GM18507 (cell line): ENCODE measurements at places on chromosomes 1 and 21.
A peak's percentile ranks its signal among the peaks of the same experiment; 100 is the strongest.

DNA sequence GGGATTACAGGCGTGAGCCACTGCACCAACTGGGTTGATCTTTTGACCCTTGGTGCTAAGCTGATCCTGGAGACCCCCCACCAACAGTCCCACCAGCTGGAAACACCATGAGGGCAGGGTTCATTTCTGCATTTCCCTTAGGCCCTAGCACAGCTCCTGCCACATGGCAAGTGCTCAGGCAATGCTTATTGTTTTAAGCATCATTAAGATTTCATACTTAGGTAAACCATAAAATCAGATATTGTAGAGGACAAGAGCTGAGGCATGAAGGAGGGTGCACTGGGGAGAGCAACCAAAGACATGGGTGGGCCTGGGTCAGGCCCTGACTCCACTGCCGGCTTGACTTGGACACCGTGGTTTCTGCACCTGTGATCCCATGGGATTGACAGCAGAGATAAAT lies 17.7 kb downstream of the CHIT1 start:
- DNase-seq = no peak

GRCh38 chr1:20126041-20126805 lies 6.9 kb upstream of the PLA2G2D start:
- peak; percentile 28 for DNase-seq

- DNase-seq = no peak
Observed at GRCh38 chr1:72524021-72524420, 241.7 kb upstream of the NEGR1 start.

DNA sequence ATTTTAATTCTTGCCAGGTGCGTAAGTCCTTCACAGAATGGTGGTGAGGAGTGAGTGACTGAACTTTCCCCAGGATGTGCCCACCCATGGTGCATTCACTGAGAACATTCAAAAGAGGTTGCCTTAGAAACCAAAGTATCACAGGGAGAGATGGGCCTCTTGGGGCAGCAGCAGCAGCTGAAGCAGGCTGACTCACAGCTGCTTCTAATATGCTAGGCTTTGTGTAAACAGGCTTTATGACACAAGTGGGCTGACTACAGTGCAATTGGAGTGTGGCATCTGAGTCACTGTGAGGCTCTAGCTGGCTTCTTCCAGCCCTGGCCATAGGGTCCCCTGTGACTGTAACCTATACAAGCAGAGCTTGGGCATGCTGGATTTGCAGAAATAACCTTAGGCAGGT lies 12.6 kb downstream of the PIGP start:
- no peak for DNase-seq

- no peak for DNase-seq
Observed at GRCh38 chr1:89022167-89022959, at the start of gene GBP3. TSS of gene GBP3 (minus strand) at chr1:89022866. CDS start at chr1:89020721, 2,145 bp downstream.

- no peak for DNase-seq
Observed at GRCh38 chr1:36208978-36209703, 15.1 kb upstream of the THRAP3 start.

DNA sequence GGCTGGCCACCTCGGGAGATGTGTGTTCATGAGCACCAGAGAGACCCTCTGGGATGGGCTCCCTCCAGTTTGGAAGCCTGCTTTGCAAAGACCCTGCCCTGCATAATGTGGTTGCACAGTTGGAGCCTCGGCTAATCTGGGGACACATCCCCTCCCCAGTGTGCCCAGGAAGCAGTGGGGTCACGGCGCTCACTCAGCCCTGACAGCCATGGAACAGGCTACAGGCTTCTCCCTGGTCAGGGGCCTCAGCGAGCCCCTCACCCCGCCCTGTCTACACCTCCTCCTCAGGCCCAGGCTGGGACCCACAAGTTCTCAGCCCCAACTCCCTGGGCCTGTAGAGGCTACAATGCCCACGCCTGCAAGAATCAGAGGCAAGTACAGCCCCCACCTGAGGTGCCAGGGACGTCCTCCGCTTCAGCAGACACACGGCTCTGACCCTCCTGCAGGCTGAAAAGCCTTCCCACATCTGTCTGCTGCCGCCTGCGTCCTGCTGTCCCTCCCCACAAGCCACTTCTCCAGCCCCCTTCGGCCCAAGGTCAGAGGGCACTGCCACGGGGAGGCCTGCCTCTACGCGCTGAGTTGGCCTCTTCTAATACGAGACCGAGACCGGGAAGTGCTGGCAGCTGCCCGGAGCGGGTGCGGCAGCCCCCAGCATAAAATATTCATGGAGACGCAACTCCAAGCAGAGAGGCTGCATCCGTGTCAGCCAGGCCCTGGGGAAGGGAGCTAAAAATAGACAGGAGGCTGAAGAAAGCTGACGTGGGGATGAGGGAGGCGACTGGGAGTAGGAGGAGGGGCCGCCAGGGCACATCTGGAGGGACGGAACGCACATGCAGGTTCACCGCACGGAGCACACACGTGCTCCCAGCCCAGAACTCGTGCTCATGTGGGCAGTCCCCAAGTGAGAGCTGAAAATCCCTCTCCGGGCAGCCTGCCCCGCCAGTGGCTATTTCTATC lies 15.2 kb upstream of the GPR153 start:
- DNase-seq = no peak

DNA sequence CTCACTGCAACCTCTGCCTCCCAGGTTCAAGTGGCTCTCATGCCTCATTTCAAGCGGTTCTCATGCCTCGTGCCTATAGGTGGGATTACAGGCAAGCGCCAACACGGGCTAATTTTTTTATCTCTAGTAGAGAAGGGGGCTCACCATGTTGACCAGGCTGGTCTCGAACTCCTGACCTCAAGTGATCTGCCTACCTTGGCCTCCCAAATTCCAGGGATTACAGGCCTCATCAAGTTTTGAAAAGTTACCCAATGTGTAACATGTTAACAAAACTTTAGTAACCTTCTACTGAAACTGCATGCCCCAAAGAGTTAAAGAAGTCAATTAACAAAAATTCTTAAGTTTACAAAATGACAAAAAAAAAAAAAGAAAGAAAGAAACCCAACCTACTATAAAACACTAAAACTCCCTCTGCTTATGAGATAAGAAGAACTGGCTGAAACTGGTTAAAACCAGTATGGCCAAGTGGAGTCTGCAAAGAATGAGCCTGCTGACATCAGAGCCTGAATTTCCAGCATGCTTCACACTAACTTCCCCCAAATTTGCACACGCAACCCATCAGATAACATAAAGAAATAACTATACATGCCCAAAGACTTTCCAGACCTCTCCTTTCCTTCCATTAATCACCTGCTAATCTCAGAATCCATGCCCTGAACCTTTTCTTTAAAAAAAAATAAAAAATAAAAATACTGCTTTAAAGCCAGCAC lies 25.5 kb upstream of the PSMG1 start:
- no peak for DNase-seq

GRCh38 chr1:64000021-64000420 lies 203.4 kb upstream of the UBE2U start:
- DNase-seq = no peak

DNA sequence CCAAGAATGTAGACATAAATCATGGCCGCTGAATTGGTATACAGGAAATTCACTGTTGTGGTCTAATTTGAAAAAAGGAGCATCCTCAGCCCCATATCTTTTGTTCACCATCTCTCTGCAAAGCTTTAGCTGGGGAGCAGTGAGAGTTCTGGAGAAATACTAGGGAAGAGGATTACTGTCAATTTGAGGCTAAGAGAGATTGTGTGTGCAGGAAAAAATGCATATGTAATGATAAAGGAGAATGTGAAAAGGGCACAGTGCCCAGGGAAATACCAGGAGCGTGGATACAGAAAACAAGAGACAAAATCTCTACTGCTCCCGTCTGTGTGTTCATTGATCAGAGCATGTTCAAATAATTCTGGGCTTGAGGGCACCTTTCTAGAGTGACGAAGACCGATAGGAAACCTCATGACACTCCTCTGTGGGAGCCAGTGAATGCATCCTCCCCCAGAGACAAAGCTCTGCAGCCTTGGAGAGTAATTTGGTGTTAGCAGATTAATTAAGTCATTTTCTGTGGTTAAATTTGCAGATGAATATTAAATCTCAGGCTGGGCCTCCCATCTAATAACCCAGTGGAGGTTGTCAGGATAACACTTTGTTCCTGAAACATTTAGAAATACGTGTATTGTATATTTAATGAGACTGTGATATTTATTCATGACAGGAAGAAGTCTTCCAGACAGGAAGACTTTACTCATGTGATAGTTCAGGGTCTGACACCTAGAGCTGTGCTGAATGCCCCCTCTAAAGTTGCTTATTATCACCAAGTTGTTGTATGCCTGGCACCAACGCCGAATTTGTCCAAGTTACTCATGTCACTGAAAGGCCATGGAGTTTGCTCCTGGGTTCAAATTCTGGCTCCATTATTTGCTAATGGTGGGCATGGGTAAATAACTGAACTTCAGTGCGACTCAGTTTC lies 287.3 kb upstream of the SGIP1 start:
- DNase-seq = no peak

GRCh38 chr1:157095091-157095490 lies 4.5 kb downstream of the ETV3L start:
- DNase-seq = no peak

DNA sequence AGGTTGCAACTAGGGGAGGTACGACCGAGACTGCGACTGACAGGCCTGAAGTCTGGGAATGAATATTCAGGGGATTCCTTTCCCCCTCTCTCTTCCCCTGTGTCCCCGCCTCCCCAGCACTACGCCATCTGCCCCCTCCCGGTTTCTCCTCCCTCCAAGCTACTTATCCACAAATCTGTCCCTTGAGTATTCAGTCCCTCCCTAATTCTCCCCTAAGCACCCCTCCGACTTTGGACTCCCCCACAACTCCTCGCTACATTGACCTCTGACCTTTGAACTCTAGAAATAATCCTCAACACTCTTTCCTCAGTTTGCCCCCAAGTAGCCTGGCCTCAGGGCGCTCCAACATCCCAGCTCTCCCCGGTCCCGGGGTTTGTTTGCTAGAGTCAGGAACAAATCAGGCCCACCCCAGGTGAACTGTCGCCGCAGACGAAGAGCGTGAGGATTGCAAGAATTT lies 393 bp downstream of the LYSMD1 start:
- no peak for DNase-seq

DNA sequence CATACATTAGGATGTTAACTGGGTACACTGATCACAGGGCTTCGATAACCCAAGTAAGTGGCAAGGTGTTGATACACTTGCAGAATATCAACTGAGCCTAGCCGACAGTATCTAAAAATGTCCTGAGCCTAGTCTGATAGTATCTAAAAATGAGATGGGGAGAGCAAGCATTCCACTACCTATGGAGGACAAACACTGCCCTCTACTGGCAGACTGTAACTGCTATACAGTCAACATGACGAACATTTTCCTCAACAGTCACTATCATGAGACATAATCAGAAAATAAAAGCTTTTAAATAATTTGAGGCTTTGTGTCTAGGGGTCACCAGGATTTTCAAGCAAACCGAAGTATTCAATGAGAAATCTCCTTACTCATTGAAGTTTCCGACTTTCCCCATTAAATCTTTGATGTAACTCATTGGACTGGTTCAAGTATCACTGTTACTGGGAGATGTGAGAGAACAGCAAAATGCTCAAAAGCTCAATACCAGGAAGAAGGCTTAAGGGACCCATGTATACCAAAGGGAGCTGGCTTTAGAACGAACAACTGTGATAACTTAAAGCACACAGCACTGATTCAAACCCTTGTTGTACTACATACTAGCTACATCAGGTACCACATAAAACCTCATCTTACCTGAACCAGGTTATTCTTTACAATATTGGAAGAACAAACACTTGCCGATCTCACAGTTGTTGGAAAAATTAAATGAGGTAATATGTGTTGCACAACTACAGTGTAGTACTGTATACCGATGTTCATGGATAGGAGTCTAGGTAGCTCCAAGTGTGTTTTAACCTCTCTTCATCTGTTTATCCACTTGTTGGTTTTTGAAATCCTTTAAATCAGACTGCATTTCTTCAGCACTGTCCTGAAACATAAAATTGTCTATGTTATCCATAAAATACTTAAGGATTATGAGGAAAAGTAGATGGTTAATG lies 31.1 kb upstream of the SLC45A3 start:
- DNase-seq = no peak

- DNase-seq = no peak
Observed at GRCh38 chr1:46717654-46718053, 1.3 kb downstream of the EFCAB14 start.

DNA sequence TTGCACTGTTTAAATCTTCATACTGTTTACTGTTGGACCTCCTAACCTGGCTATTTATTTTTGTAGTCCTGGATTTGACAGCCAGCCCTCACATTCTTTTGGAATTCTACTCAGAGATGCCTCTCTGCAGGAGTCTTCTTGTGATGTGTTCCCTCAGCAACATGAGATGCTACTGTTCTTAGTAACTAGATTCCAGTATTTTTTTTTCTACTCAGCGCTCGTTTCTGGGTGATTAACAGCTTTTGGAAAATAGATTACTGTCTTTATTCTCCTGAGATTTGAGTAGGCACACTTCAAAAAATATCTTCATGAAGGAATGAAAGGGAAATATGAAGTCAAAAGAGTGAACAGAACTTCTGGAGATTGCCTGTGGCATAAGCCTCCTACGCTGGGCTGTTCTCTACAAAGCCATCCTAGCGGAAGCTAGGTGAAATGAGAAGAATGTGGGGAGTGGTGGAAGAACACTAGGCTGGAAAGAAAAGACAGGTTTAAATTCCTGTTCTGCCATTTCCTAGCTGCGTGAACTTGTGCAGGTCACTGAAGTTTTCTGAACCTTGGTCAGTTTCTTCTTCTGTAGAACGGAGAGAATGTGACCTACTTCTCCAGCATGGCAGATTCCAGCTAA lies 75.9 kb downstream of the LRRC8C start:
- DNase-seq = no peak

- DNase-seq = no peak
Observed at GRCh38 chr1:5598824-5599395, 393.3 kb downstream of the NPHP4 start.

GRCh38 chr1:167671727-167672511 lies 41.9 kb downstream of the RCSD1 start:
- no peak for DNase-seq

GRCh38 chr21:43188181-43188580 lies 19.4 kb downstream of the CRYAA start:
- DNase-seq = no peak

- DNase-seq = no peak
Observed at GRCh38 chr1:59718989-59719360, 95.8 kb upstream of the HOOK1 start.

DNA sequence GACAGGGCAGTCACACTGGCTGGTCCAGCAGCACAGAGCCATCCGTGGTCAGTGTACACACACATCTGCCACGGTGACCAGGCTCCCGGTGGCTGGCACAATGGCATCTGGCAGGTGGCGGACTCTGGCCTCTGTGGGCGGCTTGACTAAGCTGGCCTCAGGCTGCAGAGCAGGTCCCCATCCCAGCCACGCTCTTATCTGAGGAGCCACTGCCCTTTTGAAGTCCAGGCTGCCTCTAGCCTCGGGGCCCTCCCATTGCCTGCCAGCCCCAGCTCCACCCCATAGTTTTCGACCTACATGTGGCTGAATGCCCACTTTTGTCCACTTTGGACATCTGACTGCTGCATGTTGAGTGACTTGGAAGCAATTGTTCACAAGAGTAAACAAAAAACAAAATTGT lies 29.9 kb upstream of the EDN2 start:
- no peak for DNase-seq

GRCh38 chr1:228030451-228031201 lies 23.8 kb downstream of the WNT3A start:
- no peak for DNase-seq
